ENCODE measurements at places on chromosomes 12 and 14.

GRCh38 chr14:35050652-35051051 is 4.6 kb downstream of the FAM177A1 start:
- no peak for DNase-seq

DNA sequence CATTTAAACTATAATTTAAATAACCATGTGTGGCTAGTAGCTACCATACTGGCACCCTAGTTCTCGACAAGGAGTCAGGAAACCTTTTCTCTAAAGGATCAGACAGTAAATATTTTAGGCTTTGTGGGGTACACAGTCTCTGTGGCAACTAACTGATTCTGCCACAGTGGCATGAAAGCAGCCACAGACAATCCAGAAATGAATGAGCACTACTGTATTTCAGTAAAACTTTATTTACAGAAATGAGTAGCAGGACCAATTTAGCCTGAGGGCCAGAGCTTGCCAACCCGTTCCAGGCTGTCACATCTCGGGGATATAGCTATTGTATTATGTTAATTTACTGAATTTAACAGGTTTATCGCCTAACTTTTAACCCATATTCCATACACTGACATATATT is 278.7 kb downstream of the ITPR2 start:
- no peak for DNase-seq

DNA sequence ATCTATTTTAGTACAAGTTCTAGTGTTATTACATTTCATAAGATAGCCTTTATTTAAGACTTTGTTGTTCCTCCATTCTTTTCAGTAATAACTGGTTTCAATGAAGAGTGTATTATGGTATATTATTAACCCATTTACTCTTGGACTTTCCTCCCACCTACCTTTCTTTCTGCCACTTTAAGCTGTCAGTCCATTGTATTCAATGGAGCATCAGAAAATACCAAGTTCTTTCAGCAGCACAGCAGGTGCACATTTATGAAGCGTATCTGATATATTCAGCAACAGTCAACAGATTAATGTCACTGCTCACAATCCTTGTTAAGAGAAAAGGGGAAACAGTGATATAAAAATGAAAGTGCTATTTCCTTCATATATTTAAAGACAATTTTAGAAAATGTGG is 660.9 kb downstream of the C12orf50 start:
- DNase-seq: no peak

- no peak for DNase-seq
Observed at GRCh38 chr14:103483600-103483999, 39.0 kb downstream of the CKB start.

DNA sequence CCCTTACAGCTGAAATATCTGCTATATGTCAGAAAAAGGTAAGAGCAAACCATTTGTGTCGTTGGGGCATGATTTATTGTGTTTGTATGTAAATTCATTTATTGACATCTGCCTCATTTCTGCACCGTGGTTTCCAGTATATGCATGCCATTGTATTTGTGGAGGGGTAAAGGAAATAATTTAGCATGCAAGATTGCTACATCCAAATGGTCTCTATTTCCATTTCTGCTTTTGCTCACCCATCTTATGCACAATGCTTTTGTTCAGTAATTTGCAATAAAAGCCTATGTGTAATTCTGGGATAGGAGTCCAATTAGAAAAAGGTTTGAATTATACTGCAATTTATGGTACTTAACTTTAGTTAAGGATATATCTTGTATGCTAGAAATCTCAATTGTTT is 101.8 kb downstream of the UNC79 start:
- no peak for DNase-seq

GRCh38 chr12:124592481-124593160 is 25.2 kb upstream of the NCOR2 start:
- no peak for DNase-seq

GRCh38 chr12:109679501-109680263 is 33.9 kb upstream of the FAM222A start:
- no peak for DNase-seq

- no peak for DNase-seq
Observed at GRCh38 chr14:65566820-65567522, 154.4 kb downstream of the FUT8 start.

Measured in HS-27A (cell line).